ENCODE measurements at places on chromosomes 2 and 18.

GRCh38 chr2:105615305-105615704, 129.4 kb upstream of the NCK2 start:
- no peak for DNase-seq

GRCh38 chr18:8162802-8163201, 446.4 kb upstream of the RAB12 start:
- DNase-seq, result no peak

DNA sequence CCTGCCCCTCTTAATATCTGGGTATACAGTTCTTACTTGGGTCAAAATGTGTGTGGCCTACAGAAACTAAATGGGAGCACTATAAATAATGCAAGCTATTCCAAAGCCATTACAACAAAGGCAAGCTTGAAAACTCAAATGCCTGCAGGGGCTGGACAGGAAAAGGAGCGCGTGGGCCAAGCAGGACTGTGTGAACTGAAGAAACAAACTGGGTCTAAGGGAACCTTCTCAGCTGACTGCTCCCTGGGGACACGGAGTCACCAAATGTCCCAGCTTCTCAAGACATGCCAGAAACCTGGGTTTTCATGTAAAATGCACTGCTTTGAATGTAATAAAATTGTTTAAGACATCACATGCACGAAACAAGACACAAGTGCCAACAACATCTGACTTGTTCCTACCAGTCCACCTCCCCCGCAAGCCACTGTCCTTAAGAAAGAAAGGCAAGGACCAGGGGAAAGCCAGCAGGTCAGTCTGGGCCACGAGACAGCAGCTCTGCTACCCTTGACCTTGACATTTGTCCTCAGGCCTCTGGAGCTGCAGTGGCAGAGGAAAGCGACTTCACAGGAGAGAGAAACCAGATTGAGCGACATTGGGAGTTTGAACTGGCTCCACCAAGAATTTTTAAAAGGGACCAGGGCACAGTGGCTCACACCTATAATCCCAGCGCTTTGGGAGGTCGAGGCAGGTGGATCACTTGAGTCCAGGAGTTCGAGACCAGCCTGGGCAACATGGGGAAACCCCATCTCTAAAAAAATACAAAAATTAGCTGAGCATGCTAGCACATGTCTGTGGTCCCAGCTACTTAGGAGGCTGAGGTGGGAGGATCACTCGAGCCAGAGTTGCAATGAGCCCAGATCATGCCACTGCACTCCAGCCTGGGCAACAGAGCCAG, 89.7 kb upstream of the SH3BP4 start:
- no peak for DNase-seq

- DNase-seq, result no peak
Observed at GRCh38 chr2:217328622-217328978, 468.7 kb upstream of the TNP1 start.

DNA sequence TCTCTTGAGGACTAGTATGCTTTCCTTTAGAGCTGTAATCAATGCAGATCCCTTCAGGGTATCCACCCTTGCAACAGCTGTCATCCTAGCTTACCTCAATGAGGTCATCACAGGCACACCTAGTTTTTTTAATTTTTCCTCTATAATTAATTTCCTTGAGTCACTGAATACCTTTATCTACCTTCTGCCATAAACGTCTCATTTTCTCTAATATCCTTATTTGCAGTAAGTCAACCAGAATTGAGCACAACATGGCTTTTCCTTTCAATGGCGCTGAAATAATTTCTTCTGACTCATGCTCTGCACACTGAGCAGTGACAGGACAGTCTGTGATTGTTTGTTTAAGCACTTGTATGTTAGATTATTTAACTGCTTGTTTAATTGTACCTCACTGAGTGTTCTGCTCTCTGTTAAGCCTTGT, 49.4 kb downstream of the ETAA1 start:
- no peak for DNase-seq

- DNase-seq, result no peak
Observed at GRCh38 chr2:80722803-80723202, 418.3 kb upstream of the LRRTM1 start.

- DNase-seq, result no peak
Observed at GRCh38 chr2:8303322-8303832, 378.5 kb upstream of the ID2 start.

DNA sequence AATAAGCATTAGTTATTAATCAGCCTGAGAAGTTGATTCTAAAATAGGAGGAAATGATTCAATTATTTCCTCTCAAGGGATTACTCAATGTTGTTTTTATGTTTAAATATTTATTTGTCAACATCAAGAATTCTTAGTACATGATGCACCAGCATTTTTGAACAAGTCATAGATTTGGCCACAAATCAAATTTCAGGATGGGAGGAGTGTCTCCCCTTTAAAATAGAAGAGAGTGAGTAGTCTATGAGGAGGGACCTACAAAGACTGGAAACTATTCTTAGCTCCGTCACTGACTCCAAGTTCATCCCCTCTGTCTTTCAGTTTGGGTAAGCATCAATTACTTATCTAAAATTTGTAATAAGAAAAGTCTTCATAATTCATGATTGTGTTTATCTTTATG, 18.6 kb upstream of the IL18R1 start:
- DNase-seq, result peak; percentile 35

DNA sequence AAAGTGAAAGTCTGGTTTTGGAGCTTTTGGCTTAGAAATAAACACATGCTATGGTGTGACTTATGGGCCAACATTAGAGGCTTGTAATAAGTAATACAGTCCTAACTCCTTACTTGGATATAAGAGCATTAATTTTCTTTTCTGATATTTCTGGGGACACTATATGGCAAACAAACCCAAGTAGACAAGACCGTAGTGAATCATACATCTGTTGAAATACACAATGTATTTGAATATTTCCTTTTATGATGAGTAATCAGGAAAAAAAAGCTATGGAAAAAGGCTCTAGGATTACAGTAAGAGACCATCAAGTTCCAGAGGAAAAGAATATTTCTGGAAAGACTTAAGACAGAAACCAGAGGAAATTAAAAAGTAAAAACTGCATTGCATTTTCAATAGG, 146.0 kb upstream of the CYP26B1 start:
- DNase-seq, result no peak

GRCh38 chr2:129882476-129882875, 97.0 kb upstream of the RAB6C start:
- DNase-seq, result no peak

DNA sequence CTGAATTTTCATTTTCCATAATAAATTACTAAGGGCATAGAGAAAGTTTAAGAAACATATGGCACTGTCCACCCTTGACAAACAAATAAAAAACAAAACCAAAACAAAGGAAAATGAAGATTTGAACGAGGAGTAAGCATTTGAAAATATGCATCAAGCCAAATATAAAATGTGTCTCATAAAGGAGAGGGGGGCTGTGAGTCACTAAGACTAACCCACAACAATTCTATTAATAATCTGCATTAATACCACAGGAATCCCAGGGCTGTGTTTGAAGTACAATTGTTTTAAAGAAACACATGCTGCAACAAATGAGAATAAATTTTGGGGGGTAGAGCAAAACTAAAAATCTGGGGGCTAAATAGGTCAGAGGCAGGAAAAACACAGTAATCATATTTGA, 53.8 kb upstream of the STK17B start:
- no peak for DNase-seq

DNA sequence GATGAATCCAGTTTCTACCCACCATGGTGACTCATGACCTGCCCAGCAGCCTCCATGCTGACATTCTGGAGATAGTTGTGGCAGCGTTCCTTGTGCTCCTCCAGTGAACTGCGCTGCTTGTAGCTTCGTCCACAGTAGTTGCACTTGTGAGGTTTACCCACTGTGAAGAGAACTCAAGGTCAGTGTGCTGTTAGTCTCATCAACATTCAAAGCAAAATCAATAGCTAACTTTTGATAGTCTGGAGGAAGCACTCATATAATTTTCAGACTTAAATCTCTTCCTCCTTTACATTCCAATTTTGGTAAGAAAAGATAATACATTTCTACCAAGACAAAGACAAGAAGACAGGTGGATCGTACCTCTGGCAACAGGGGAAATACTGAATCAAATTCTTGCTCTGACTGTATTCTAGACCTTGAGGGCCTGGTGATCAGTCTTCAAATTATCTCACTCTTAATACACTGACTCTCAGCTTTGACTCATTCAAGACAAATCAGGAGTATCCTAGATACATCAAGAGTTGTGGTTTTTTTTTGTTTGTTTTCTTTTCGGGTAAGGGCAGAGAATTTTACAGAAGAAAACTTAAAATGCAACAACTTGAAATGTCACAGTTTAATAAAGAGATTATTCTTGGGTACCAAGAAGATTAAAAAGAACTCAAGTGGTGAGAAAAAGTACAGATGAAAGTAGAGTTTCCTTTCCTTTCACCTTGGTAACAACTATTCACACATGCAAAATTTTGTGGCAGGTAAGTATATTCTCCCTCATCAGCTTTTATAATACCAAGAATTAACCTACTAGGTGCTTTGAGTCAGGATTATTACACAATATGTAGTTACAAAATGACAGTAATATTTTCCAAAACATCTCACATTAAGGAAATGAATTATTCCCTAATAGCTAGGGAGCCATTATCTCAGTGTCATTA, 129.2 kb downstream of the IKZF2 start:
- no peak for DNase-seq

- DNase-seq, result no peak
Observed at GRCh38 chr2:38620282-38620977, 17.7 kb upstream of the HNRNPLL start.

DNA sequence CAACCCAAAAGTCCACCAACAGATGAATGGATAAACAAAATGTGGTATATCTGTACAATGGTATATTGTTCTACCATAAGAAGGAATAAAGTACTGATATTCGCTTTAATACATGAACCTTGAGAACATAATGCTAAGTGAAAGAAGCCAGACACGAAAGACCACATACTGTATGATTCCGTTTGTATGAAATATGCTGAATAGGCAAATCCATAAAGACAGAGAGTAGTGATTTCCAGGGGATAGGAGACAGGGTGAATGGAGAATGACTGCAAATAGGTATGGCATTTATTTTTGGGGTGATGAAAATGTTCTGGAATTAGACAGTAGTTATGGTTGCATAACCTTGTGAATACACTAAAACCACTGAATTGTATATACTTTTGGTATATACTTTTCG, 28.6 kb upstream of the IHH start:
- DNase-seq, result no peak

DNA sequence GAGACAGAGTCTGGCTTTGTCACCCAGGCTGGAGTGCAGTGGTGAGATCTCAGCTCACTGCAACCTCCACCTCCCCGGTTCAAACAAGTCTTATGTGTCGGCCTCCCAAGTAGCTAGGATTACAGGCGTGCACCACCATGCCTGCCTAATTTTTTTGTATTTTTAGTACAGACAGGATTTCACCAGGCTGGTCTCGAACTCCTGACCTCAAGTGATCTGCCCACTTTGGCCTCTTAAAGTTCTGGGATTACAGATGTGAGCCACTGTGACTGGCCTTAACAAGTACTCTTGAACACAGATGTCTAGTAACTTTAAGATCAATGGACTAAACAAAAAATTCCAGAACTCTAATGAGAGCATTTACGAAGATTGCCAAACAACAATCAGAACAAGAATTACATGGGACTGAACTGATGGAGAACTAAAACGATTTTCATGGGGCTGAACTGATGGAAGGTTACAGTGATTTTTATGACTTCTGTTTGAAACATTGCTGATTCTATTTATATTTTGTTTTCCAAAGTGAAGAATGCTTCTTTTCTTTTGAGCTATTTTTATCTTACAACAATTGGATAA, 46.5 kb upstream of the ST3GAL5 start:
- DNase-seq, result no peak

DNA sequence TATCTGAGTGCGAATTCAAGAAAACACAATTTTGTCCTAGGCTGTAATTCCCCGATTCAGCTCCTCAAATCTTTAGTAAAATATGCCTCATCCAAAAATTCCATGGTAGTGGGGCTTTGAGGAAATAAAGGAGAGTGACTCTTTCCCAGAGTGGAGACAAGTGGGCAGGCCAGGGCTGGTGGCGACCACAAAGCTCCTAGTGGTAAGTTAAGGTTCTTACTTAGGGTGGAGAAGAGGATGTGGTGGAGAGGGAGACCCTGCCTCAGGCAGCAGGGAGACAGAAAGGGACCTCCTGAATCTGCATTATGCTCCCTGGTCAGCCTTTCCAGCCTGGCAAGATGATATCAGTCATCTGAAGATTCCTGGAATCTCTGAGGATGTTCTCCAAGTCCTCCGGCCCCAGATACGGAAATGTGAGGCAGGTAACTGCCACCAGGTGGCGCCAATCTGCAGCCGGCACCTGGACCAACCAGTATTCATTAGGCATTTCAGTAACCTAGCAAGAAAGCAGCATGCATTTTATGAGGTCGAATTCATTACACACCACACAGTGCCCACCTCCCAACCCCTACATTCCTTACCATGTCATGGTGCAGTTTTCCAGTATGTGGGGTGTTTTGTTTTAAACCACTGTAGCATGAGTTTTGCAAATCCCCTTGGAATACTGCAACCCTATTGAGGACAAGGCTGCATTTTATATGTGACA, 106.4 kb downstream of the POLE4 start:
- DNase-seq, result peak; percentile 42

- no peak for DNase-seq
Observed at GRCh38 chr2:95043300-95044093, 18.0 kb downstream of the MAL start.

- DNase-seq, result no peak
Observed at GRCh38 chr2:58515827-58516573, 274.9 kb upstream of the FANCL start.

GRCh38 chr2:27369471-27370025, 590 bp downstream of the EIF2B4 start:
- DNase-seq, result no peak

- DNase-seq, result no peak
Observed at GRCh38 chr2:217808326-217808725, 194.5 kb downstream of the TNS1 start.

- no peak for DNase-seq
Observed at GRCh38 chr2:207236156-207236935, 70.6 kb upstream of the KLF7 start.

DNA sequence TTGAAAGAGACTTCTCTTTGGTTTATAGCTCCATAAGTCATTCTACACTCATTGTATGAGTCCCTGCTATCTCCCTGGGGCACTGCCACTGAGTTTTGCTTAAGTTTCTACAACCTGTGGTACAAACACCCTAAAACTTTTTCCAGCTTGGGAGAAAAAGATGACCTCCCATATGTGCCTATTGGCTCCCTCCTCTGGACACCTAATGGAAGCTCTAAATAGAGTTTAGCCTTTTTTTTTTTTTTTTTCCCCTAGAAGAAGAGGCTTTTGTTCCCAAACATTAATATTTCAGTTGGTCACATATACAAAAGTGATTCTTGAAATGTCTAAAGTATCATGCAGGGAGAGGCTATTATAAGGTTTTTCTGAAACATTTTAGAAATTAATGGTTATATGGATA, 547.2 kb upstream of the TMEFF2 start:
- DNase-seq, result no peak

DNA sequence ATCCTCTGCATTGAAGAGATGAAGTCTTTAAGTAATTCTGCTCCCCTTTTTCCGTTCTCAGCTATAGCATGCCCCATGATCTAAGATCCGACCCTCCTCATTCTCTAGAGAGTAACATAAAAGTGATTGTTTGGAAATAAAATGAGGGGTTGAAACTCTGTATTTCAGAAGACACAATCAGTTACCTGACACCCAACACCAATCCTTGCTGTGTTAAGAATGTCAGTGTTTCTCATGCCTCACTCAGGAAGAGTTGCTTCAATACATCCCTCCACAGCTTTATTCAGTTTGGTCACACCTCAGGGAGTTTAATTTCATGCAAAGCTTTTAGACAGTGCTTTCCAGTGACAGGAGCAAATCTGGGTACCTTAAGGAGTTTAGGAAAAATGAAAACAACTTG, 49.9 kb upstream of the RBBP8 start:
- no peak for DNase-seq
